ENCODE measurements at places on chromosomes 11 and 22. TPM values are rescaled to one million over a fixed set of nuclear protein-coding genes. Genes with fewer than 3 reads are reported as not detected.

DNA sequence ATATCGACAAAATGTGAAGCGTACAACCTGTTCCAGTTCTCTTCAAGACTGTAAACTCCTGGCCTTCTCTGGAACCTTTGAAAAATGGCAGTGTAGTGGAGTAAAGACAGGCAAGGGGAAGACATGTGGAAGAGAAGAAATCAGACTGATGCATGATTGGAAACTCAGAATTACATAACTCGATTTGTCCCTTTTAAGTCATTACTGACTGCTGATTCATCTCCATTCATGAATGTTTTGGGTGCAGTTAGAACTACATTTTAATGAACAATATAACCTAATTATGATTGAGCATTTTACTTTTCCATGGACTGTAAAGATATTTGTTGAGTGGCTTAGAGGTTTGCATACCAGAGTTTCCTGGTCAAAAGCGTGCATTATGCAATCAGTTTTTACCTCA, 32.9 kb downstream of the FAT3 start:
- no peak for DNase-seq

DNA sequence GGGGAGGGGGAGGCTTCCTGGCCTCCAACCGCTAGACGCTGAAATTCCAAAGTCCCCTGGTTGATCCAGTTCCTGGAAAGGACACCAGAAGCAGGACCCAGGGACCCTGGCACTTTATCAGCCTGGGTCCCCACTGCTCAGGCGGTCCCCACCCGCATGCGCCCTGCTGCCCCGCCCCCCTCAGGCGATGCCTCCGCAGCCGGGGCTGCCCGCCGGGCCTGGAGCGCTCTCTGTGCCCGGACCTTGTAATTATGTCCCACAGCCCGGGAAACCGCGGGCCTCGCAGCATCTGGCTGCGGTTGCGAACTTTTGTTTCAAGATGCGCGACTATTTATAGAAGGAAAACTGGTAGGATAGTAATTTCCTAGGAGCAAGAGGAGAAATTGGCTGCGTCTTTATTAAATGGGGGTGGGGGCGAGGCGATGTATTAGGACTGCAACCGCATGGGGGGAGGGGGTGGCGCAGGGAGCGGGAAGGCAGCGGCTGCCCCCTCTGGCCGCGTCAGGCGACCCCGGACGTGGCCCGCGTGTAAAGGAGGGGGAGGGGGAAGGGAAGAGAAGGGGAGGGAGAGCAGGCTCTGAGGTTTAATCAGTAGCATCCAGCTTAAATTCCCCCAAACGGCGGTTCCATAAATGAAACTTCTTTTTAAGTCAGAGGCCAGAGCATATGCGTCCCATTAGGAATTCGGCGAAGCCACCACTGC, 6.1 kb downstream of the WNT7B start:
- peak; percentile 90 for DNase-seq

DNA sequence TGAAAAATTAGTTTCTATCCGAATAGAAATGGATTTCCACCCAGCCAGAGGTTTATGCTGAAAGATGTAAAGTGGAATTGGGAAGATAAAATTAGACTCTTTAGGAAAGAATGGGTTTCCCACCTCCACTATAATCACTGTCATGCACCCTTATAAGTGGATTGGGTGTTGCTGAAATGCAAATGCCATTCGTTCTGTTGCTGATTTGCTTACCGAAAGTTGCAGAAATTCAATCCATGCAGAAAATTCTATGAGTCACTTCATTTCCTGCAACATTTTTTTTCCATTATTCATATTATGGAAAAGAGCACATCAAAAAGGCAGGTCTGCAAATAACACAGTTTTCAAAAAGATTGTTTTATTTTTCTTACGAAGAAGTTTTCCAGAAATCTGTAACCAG, 65.6 kb downstream of the LDLRAD3 start:
- DNase-seq, result no peak

Gene JHY
- total RNA-seq, result 12.7 TPM

Gene EMID1
- total RNA-seq, result 0.29 TPM

- DNase-seq, result no peak
These were observed 2.4 kb downstream of the CBX6 start for GRCh38 chr22:38869663-38870062.

- peak; percentile 75 for DNase-seq
These were observed 2.6 kb upstream of the SART1 start for GRCh38 chr11:65958774-65959420.

Gene ZNF280B
- total RNA-seq, result 1.5 TPM

GRCh38 chr22:28761449-28761755, 11.1 kb upstream of the CCDC117 start:
- DNase-seq, result no peak

GRCh38 chr11:135033540-135033939, 621.5 kb upstream of the B3GAT1 start:
- DNase-seq, result peak; percentile 82

DNA sequence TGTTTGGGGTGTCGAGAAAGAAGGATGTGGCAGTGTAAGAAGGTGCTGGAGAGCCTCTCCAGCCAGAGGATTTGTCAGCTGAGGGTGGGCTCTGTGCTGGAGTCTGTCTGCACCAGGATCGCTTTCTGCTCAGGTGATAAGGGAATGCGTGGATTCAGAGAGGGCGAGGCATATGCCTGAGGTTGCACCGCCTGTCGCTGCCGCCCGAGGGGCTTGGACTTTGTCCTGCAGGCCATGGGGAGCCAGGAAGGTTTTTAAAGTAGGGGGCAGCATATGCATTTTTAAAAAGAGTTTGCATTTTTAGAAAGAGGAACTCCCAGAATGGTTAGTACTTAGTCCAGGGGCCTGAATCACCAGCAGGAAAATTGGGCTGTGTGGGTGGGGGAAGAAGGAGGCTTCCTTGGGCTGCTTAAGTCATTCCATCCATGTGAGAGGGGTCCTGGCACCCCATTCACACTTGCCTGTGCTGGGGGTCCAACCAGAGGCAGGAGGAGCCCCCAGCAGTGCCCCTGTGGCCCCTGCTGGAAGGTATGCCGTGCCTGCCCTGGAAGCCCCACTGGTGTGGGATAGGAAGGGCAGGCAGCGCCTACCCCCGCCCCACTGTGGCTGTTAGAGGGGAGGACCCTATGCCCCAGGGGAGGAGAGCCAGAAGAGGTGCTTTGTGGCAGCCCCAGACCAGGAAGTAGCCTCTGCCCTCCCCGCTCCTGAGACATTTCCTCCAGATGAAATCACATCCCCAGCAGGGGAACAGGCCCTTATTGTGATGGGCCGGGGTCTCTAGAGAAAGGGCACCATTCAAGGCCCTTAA, 35.8 kb upstream of the MYRF start:
- no peak for DNase-seq

Gene PIWIL4
- 1.8 TPM for total RNA-seq

GRCh38 chr22:40477683-40478337, 107.4 kb downstream of the SGSM3 start:
- no peak for DNase-seq

- no peak for DNase-seq
These were observed 520.7 kb upstream of the B3GAT1 start for GRCh38 chr11:134932761-134933160.

DNA sequence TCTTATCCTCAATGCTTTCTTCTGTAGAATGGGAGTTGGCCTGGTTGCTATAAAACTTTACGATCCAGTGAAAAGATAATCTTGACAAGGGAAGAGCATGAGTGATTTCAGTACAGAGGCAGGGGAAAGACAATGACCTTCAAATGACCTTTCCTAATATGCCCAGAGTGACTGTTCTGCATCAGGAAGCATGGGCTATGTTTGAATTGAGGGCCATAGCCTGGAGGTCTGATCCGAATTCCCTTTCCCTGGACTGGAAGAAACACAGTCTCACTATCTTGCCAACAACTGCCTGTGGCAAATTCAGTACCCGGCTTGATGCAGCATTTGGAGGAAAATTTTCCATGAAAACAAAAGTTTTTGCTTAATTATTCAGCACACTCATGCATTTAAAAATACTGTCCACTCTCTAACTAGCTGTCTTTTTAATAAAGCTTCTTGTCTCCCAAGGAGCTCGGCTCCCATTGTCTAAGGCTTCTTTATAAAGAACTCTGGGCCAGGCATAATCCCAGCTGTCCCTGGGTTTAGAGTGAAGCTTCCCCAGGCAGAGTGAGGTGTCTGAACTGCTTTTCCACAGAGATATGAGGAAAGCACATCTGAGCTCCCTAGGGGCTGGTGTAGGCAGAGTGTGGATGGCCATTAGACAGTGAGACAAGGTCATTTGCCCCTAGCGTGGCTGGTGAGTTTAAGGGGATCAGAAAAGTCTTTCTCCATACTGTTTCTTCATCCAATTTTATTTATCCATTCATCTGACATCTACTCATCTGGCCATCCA, 132.7 kb upstream of the CADM1 start:
- no peak for DNase-seq

DNA sequence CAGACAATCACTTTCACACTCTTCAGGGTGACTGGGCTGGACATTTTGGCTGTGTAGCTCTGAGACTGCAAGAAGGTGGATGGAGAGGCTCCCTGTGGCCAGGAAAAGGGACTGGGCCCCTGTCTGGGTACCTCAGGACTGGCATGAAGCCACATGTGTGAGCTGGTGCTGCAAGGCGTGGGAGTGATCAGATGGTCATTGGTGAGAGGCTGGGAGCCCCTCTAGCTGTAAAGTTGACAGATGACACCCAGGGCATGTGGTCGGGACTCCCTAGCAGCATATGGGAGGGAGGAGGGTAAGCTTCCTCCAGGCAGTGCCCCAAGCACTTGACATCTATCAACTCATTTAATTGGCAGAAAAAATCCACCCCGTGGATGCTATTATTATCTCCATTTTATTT, 18.9 kb upstream of the CABP2 start:
- DNase-seq, result no peak

GRCh38 chr22:17349172-17349571, 20.1 kb upstream of the CECR2 start:
- peak; percentile 35 for DNase-seq

Gene PLAAT5
- total RNA-seq, result not detected

DNA sequence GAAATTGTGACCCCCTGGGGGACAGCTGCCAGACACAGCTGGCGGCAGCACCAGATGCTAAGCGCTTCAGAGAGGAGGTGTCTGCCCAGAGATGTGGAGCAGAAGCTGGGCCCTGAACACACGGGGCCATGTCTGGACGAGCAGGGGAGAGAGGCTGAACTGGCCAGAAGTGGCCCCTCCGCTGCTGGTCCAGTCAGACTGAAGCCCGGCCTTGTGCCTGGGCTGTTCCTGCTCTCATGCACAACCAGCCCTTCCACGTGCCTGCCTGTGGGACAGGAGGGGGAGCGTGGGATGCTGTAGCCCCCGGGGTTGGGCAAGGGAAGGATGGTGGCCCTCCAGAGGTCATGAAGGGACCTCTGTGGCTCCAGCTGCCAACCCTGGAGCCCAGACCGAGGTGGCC, 1.8 kb downstream of the ADM2 start:
- no peak for DNase-seq

- DNase-seq, result no peak
These were observed 363.3 kb downstream of the METTL15 start for GRCh38 chr11:28471537-28471936.

Gene CLDN5
- not detected for total RNA-seq

DNA sequence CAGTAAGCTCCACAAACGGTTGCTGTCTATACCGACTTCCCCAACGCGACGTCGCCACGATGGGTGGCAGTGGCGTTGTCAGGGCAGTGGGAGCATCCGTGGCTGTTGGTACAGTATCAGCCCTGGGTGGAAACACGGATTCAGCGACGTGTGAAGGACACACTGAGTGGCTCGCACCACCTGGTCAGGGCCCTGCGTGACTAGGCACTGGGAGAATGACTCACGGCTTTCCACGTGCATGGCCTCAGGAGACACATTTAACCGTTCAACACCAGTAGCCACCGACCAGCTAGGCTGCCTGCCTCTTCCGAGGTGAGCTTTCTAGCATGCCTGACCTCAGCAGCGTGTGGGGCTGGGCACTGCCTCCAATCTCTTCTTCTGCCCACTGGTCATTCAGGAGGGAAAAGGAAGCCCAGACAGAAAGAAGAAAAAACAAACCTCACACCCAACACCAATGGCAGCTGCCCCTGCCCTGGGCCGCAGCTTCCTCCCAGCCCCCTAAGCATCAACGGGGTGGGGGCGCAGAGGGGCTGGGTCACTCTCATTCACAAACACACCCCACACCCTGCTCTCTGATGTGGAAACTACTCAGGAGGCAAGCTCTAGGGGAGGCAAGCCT, 59.0 kb downstream of the MYH9 start:
- peak; percentile 85 for DNase-seq

- no peak for DNase-seq
These were observed 36.3 kb downstream of the MMP7 start for GRCh38 chr11:102494216-102494615.

GRCh38 chr11:85540635-85541205, 86.4 kb downstream of the DLG2 start:
- DNase-seq, result no peak

DNA sequence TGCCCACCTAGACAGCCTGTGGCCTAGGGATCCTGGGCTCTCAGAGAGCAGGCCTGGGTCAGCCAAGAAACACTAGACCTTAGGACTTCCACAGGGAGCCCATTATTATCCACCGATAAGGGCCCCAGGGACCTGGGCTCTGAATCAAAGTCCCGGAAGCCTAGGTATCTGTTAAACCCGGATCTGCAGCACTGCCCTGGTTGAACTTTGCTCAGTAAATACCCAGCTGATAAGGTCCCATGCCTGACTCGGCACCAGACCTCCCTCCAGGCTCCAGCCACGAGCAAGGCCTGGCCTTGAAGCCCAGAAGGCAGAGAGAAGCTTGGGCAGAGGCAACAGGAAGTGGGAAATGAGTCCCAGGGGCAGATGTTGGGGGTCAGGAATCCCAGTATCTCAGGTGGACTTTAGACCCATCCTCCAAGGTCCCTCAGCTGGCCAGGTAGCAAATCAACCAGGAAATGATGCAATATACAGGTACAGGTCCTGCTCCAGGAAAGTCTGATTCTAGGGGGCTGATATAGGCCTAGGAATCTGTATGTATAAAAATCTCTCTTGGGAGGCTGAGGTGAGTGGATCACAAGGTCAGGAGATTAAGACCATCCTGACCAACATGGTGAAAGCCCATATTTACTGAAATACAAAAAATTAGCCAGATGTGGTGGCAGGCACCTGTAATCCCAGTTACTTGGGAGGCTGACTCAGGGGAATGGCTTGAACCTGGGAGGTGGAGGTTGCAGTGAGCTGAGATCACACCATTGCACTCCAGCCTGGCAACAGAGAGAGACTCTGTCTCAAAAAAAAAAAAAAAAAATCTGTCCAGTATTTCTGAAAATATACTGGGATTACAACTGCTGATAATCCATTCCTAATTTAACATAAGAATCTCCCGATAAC, 18.7 kb downstream of the POU2AF1 start:
- peak; percentile 83 for DNase-seq

Gene SPDYC
- not detected for total RNA-seq

GRCh38 chr11:12150831-12151382, 40.5 kb downstream of the MICAL2 start:
- peak; percentile 90 for DNase-seq

DNA sequence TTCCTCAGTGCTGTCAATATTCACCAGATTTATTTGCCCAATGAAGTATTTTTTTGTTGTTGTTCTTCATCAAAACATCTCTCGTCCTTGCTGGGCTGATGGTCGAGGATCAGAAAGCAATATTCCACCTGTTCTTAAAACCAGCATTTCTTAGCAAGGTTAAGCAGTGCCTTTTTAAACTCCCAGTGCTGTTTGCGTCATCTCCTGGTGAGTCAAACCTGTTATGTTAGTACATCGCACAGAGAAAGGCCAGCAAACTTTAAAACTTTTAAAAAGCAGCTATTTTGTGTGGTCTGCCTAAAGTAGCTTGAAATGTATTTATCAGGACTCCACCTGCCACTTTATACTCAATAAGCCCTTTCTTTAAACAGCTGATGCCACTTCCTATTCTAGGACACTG, 802.0 kb downstream of the KCNA4 start:
- DNase-seq, result no peak

- DNase-seq, result no peak
These were observed 7.7 kb downstream of the BLID start for GRCh38 chr11:122108192-122108799.

Gene MAPK11
- 2.9 TPM for total RNA-seq

Gene CNGA4
- under 0.01 TPM for total RNA-seq

- peak; percentile 76 for DNase-seq
These were observed 9.2 kb upstream of the TPCN2 start for GRCh38 chr11:69039501-69039900.

All from osteoblast (primary cell).